ENCODE measurements at places on chromosomes 5 and 9. TPM values are rescaled to one million over a fixed set of nuclear protein-coding genes. Genes with fewer than 3 reads are reported as not detected.
A peak's percentile ranks its signal among the peaks of the same experiment; 100 is the strongest.

The TMEM215 gene
- not detected for total RNA-seq

The CHSY3 gene
- total RNA-seq, result 9.3 TPM

GRCh38 chr9:104766025-104766424 is 2.1 kb downstream of the NIPSNAP3B start:
- no peak for DNase-seq

DNA sequence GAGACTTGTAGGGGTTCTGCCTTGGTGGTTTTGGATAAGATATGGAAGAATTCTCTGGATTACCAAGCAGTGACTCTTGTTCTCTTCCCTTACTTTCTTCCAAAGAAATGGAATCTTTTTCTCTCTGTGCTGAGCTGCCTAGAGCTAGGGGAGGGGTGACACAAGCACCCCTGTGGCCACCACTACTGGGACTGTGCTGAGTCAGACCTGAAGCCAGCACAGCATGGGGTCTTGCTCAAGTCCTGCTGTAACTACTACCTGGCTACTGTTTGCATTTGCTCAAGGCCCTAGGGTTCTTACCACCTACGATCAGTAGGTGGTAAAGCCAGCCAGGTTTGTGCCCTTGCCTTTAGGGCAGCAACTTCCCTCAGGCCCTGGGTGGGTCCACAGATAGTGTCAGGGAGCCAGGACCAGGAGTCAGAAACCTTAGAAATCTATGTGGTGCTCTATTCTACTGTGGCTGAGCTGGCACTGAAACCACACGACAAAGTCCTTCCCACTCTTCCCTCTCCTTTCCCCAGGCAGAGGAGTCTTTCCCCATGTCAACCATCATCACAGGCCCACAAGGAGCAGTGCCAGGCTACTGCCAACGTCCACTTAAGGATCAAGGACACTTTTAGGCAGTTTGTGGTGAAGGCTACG is 53.8 kb downstream of the SREK1 start:
- DNase-seq, result no peak

DNA sequence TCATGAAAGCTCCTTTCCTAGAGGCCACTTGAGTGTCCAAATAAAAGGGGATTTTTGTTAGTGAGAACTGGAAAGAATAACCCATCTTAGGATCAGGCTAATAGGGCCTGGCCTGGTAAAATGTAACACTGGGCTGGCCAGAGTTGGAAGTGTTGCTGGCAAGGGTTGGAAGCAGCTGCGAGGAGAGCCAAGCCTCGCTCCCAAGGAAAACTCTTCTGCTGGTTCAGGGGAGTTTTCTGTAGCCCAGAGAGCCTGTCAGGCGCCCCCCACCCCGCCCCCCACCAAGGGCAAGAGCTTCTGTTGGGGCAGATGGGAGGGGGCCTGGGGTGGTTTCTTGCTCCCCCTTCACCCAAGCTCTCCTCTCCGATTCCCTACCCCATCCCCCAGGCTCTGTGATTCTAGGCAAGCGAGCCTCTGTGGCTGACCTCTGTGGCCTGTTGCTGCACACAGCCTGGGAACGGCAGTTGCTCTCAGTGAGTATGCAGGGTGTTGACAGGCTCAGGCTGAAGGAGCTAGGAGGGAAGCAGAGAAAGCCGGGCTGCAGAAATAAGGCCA is 547.8 kb downstream of the CCDC171 start:
- DNase-seq, result no peak

DNA sequence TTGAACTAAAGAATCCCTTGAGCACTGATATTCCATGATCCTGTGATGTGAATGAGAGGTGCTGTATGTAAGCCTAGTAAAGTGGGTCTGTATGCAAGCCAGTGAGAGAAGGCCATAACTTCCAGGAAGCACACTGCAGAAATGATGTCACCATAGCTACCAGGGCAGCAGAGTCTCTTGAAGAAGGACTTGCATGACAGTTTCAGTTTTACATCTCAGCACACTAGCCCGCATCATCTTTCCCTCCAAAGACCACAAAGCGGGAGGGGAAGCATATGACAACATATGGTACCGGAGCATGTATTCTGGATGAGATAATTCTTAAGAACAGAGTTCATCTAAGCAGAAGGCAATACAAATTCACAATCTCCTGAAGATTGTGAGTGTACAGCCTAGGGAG is 37.6 kb upstream of the MAST4 start:
- DNase-seq, result no peak

DNA sequence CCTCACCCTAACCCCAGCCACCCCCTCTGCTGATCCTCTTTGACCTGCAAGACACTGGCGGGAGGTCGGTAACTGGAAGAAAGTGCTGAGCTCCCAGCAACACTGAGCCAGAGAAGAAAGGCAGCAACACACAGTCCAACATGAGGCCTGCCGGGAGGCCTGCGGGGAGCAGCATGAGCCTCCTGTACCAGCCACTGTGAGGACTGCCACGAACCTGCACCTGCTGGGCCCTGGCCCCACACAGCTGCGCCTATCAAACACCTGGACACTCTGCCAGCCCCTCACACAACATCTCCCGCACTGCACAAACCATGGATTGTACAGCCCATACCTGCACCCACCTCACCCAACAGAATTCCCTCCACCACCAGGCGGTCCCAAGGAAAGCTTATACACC is 18.3 kb downstream of the CAMK2A start:
- DNase-seq, result no peak

DNA sequence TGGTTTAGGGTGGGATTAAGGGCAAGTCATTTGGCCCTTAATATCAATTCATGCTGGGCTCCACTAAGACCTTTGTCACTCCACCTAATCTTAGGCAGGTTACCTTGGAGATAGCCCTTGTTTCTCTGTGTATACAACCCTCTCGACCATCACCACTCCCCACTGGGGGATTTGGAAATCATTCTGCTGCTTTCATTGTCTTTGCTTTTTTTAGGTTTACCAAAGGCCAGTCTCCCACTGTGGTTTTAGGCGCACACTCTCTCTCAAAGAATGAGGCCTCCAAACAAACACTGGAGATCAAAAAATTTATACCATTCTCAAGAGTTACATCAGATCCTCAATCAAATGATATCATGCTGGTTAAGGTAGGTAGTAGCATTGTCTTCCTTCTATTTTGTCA is 6.2 kb downstream of the GZMK start:
- DNase-seq, result no peak

GRCh38 chr9:113899205-113899604 is 23.1 kb downstream of the ZNF618 start:
- no peak for DNase-seq

DNA sequence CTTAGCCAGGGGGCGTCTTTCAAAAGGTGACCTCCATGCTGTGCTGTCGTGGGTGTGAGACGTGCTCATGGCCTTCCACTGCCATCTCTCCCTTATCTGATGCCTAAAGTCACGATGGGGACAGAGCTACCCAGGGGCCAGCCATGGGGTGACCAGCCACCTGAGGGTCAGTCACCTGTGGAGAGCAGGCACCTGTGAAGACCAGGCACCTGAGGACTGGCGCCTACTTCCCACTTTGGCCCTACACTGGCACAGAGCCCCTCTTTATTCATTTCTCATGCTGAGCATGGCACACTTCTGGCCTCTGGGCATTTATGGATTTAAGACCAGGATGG is 6.4 kb upstream of the EXOC3 start:
- no peak for DNase-seq

- DNase-seq, result no peak
Observed at GRCh38 chr5:23717486-23717885, 210.1 kb downstream of the PRDM9 start.

DNA sequence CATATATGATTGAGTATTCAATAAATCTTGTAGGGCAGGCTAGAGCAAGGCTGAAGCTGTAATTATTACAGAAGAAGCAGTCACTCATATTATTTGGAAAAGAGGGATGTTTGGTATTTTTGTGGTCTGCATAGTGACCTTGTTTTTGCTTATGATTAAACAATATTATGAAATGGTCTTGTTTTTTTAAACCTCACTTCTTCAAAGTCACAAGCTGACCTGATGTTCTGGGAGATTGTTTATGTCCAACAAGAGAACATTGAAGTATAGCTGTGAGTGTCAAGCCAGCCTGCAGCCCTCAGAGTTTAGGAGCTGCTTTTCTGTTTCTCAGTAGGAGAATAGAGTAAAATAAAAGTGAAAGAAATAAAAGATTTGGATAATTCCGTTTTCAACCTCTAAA is 342.2 kb downstream of the LRRC70 start:
- DNase-seq, result no peak

DNA sequence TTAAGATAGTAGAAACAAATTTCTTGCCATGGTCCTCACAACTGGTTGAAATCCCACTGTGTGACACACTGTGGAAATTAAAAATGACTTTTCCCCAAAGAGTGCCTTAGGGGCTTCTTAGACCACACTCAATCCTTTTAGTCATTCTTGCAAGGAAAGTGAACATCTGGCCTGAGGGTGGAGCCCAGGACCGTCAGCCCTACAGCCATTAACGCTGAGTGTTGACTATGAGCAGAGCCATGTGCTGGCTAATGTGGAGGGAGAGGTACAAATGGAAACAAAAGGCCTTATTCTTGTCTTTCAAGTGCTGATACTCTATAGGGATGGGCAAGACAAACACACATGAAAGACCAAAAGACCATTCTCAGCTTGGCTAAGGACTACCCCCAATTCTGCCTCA is 456.5 kb downstream of the ZSWIM6 start:
- no peak for DNase-seq

GRCh38 chr5:127656825-127657224 is 7.9 kb downstream of the CTXN3 start:
- DNase-seq, result no peak

- DNase-seq, result peak; percentile 24
Observed at GRCh38 chr9:36632892-36633291, 60.2 kb downstream of the MELK start.

GRCh38 chr5:76345582-76345981 is 57.5 kb upstream of the IQGAP2 start:
- no peak for DNase-seq

All from H4 (cell line).